IMR-90 (cell line): ENCODE measurements at places on chromosomes 7 and 10. TPM values are rescaled to one million over a fixed set of nuclear protein-coding genes. Genes with fewer than 3 reads are reported as not detected.

The PPP1R3A gene
- not detected in 2 replicates for total RNA-seq

The SORBS1 gene
- total RNA-seq: under 0.01 and 0.18 TPM in 2 replicates

DNA sequence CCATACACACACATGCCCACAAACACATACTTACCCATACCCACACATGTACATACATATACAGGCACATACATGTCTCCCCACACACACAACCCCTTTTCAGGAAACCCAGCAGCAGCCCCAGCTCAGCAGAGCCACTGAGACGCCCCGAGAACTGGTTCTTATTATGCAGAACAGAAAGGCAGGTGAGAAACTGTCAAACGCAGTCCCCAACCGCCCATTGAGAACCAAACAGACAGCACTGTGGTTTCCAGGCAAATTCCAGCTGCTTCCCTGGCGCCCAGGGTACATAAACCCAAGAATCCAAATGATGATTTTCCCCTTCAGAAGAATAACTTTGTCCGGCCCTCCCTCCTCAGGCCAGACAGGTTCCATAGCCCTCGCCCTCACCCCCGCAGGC, 366.6 kb upstream of the ZMIZ1 start:
- no peak for DNase-seq

- no peak for DNase-seq
These were observed 401.1 kb upstream of the NFE2L3 start for GRCh38 chr7:25750744-25751508.

DNA sequence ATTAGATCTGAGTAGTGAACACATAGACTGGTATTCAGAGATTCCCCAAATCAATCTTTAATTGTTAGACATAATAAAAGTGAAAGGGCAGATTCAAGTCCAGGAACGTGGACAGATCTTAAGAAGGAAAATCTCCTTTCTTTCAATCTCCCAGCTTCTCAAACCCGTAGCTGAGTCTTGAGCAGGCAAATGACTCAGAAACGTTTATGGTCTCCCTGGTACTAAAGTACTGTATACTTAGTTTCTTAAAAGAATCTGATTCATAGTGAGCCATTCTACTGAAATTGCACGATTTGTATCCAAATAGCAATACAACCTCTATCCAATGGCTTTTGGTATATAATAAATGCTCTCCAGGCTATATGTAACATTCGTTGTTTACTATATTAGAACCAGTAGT, 140.4 kb upstream of the RHEB start:
- peak; percentile 76 for DNase-seq

- DNase-seq: no peak
These were observed 82.0 kb downstream of the MICALL2 start for GRCh38 chr7:1377111-1377909.
